ENCODE measurements at places on chromosomes 5 and 9.
A peak's percentile ranks its signal among the peaks of the same experiment; 100 is the strongest.

DNA sequence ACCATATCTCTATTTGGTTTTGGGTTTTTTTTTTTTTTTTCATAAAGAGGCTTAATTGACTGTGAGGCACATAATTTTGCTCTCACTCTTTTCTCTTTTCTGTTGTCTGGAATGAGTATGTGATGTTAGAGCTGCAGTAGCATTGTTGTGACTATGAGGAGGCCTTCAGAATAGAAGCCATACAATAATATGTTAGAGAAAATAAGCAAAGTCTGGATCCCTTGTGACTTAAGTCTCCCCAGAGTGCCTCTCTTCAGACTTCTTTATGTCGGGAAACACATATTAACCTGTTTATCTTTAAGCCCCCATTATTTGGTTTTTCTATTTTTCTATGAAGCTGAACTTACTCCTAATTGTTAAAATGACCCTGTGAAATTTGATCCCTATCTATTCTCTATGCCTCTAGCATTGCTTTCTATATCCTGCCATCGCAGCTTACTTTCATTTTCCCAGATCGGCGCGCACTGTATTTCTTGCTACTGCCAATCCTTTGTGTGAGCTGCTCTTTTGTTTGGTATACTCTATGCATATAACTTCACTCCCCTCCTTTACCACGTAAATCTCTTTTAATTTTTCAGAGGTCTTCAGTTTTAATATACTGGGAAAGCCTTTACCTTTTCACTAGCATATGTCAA is 372.5 kb upstream of the KCNN2 start:
- DNase-seq: no peak

GRCh38 chr5:58156361-58156760 is 303.5 kb downstream of the PLK2 start:
- no peak for DNase-seq

DNA sequence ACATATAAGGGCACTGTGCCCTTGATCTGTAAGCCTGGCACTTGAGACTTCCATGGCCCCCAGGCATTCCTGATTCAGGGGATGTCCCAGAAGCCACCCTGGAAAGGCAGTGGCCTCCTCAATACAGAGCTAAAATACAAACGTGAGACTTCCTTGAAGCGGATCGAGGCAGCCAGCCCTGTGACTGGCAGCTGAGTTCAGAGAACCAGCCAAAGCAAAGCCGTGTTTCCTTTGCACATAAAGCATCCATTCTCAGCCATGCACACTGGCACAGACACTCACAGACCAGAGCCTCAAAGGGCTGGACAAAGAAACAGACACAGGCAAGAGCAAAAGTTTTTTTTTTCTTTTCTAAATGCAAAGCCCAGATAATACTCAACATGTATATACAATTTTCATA is 18.8 kb upstream of the CPEB4 start:
- DNase-seq: no peak

- no peak for DNase-seq
Measured at GRCh38 chr5:80566711-80567259, 3.3 kb downstream of the ANKRD34B start.

DNA sequence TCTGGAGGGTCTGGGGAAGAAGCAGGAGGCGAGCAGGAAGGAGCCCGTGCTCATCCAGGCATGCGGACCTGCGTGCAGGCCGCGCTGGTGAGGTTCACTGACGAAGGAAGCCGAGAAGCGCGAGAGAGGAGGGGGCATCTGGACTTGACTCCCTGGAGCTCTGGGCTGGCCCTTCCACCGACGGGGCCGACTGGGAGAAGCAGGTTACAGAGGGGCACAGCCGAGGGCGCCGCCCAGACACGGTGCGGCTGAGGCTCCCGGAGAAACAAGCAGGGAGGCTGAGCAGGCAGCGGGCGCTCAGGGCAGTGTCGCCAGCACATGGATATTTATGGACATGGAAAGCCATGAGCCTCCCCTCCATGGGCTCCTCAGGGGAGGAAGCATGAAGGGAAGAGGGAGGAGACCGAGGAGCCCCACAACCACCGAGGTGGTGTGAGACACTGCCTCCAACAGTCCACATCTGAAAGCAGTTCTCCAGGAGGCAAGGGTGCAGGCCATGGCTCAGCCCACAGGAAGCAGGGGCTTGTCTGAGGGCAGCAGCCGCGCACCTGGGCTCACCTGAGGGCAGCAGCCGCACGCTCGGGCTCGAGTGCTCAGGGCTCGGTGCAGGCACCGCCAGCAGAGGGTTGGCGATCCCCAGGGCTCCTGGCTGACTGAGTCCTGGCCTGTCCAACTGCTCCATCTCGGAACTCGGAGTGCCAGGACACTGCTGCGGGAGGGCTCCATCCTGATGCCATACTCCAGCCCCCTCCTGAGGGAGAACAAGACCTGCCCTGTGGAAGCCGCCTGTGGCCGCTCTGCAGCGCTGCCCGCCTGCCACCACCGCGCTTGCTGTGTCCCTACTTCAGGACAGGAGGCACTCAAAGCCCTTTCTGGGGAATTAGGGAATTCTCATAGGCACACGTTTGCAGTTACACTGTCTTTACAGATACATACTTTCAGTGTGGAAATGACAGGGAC is 15.7 kb upstream of the INPP5E start:
- no peak for DNase-seq

- DNase-seq: no peak
Measured at GRCh38 chr9:72255569-72255968, 106.3 kb downstream of the GDA start.

DNA sequence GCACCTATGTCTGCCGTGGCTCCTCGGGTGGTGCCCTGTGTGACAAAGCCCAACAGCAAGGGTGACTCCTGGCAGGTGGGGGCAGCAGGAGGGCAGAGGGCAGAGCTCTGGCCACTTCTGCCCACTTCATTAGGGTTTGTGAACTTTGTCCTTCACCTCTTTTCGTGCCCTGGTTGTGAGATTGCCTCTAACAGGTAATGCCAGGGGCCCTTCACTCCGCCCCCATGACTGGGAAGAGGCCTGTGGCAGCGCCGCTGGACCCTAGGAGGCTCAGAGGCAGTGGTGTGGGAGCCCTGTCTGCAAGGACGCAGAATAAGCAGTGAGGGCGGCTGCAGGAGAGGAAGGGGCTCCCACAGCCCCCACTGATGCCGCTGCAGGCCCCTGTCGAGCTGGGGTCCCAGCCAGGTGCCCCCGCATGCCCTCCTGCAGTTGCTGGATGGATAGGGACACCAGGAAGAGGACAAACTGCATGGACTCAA is 108.7 kb upstream of the LMX1B start:
- no peak for DNase-seq

DNA sequence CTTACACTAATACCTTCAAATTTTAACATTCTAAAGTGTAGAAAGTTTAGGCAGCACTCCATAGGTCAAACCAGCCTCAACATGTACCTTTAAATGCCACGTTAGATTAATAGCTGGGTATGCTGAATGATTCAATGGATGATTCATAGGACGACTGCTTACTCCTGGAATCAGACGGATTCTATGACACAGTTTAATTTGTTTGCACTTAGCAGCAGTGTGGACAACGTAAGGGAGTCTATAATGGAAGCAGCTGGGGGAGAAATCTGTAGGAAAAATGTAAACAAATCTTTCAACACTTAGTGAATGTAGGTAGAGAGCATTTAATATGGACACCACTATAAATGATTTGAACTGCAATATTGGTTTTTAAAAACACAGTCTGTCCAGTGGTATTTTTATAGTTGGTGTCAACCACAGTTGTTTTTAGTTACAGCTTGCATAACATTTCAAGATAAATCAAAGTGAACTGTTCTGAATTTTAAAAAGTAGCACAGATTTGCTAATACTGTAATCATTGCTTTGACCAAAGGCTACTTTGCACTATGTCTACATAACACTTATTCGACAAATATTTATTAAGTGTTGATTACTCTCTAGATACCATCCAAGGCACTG is 701.5 kb upstream of the MEF2C start:
- no peak for DNase-seq

DNA sequence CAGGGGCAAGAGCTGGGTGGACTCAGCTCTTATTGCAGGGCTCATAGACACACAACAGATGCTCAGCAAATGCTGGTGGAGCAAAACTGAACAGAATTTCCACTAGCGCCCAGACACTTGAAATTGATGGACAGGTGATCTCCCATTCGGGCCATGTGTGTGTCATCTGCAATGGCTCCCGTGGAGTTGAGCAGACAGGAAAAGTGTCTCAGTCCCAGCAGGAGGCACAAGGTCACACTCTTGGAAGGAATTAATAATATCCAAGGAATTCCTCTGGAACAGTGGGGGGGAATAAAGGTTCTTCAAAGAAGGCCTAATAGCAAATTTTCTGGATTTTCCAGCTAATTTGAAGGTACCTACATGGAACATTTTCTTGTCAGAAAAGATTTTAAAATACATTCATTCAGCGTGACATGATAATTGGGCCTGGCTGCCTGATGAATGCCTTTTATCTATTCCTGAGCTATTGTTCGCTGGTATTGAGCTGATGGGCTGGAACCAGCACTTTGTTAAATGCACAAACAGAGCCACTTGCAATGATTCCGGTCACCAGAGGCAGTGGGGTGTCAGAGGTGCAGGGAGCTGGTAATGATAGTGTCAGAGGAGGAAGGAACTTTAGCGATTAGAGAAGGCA is 31.5 kb upstream of the ALDH1B1 start:
- DNase-seq: no peak

- no peak for DNase-seq
Measured at GRCh38 chr5:72214168-72214567, 105.9 kb downstream of the MRPS27 start.

DNA sequence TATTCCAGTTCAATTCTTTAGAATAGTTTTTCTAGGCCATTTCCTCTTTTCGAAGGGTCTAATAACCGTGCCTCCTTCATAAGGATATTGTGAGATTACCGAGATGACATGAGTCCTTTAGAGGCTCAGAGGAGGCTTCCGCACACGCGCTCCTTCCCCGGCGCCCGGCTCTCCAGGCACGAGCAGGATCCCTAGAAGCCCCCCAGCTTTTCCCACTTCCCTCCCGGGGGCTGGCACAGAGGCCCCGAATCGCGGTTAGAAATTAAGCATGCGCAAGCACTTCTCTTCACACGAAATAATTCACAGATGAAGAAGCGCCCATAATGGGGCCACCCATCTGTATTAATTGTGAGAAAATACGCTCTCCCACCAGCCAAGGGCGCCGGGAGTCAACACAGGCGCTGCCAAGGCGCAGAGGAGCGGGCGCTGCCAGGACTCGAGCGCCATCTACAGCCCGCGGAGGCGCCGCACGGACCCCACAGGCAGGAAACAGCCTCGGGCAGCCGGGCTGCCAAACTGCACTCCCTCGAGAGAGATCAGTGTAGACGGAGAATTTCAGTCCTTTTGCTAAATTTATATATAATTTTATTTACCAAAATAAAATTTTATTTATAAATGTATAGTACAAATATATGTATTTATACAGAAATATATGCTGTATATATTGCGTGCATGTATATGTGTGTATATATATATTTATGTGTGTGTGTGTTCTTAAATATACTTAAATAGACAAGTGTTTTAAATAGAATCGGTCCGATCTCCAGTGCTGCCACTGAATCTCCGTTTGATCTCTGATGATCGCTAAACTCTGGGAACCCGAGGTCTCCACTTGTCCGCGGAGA is 258.1 kb upstream of the NFIL3 start:
- peak; percentile 46 for DNase-seq

DNA sequence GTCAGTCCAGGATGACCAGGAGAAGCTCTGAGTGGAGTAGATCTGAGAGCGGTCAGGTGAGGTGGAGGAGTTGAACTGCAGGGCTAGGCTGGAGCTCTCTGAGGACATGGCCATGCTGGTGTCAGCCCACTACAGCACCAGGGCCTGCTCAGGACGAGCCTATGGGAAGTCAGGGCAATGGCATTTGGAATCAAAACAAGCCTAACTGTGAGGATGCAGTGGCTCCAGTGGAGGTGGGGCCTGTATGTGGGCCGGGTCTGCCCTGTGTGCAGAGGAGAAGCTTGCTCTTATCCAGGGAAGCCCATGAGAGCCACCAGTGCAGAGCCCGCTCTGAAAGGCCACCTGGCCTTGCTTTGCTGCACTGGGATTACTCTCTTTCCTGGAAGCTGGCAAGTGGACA is 11.1 kb downstream of the CXCL14 start:
- DNase-seq: no peak

DNA sequence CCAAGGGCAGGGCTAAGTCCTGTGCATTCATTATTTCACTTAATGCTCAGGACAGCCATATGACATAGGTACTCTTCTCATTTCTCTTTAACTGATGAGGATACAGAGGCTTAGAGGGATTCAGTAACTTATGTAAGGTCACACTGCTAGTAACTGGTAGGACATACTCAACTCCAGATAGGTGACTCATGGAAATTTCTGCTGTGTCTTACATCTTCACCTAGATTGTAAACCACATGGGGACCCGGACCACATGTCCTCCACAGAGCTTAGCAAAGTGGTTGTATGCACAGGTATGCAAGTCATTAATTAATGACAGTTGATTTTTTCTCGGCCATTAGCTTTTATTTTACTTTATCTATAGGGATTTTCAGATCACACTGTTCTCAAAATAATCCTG is 29.3 kb downstream of the SLC1A1 start:
- DNase-seq: no peak

DNA sequence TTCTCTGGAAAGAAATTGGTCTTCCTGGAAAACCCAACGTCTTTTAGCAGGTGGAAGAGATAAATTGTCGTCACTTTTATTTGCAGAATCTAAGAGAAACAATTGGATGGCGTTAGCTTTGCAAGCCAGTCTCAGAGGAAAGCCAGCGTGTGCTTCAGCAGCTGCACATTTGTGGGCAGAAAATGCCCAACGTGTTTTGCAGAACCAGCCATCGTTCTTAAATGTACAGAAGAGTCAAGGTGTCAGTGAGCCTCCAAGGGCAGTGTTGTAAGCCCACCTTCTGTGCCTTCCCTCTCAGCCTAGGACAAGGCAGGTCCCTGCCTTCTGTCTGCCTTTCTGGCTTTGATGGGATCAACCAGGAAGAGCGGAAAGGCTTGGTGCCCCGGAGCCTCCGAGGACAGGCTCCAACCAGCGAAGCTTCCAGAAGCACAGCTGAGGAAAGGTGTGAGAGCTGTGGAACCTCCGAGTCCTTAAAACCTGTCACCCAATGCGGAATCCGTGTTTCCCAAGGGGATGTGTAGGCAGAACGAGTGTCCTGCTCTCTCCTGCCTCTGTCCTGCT is 116.0 kb upstream of the IRX2 start:
- no peak for DNase-seq

GRCh38 chr9:108844391-108844790 is 11.4 kb downstream of the ACTL7B start:
- no peak for DNase-seq

- DNase-seq: no peak
Measured at GRCh38 chr9:84397822-84398221, 57.3 kb upstream of the SLC28A3 start.

DNA sequence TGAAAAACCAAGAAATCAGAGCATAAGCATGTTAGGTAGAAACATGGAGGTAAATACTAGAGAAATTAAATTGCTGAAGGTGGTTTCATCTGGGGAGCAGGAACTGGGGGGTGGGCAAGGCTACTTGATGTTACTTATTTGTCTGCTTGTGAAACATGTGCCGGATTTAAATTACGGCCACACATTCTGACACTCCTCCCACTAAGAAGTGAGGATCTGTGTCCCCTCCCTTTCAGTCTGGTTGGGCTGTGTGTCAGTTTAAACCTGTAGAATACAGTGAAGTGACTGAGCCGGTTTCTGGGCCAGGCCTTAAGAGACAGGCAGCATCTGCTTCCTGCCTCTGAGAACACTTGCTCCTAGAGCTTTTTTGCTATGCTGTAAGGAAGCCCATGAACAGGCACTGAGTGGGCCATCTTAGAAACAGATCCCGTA is 2.3 kb upstream of the IARS1 start:
- DNase-seq: no peak

Measured in CD4-positive, alpha-beta memory T cell (primary cell).